ENCODE measurements at places on chromosomes 4 and X.

DNA sequence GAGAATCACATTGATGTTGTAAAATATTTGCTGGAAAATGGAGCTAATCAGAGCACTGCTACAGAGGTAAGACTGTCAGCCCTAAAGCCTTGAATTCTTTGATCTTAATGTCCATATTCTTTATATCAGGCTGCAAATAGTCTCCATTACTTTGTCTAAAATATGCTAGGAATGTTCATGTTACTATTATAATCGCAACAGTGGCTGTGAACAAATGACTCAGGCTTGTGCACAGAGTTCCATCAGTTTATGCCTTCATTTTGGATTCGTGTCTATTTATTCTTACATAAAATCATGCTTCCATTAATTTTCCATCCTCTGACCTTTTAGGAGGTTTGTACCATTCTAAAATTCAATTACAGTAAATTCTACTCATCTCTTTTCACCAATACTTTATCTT, 182.7 kb downstream of the ANK2 start:
- no peak for DNase-seq

DNA sequence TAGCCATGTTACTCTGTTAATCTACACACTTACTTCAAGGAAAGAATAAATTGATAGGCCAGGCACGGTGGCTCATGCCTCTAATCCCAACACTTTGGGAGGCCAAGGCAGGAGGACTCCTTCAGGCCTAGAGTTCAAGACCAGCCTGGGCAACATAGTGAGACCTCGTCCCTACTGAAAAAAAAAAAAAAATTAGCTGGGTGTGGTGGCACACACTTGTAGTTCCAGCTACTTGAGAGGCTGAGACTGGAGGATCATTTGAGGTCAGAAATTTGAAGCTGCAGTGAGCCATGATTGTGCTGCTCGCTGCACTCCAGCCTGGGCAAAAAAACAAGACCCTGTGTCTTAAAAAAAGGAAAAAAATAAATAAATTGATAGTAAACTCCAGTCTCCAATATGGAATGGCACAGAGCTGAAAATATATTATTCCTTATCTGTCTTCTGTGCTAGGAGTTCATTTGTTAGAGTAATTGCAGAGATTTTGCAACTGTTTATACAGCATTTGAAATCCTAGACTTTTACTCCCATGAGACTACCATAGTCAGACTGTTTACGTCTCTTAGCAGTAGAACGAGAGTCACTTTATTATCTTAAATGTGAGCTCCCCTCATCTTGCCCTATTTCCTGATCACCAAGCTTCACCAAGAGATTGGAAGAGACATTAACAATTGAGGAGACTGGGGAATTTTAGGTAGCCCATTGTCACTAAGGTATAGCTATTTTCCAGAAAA, 18.8 kb upstream of the TMEM131L start:
- no peak for DNase-seq

- DNase-seq = no peak
These were observed 191.0 kb upstream of the AFF2 start for GRCh38 chrX:148309413-148309812.

DNA sequence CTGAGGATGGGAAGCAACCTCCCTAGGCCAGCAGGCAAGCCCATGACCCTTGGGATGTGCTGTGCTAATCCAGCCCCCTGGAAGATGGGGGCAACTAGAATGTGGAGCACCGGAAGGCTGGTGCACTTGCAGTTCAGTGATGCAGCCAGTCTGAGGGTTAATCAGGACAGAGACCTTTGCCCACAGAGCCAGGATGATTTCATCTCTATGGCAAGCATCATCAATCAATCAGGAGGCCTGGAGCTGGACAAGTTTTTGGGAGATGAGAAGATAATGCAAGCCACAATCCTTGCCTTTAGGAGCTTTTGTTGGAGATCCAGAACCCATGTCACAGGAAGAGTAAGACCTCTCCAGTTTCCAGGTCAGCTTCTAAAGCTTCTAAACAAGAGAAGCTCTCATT, 15.4 kb upstream of the MSN start:
- DNase-seq = no peak

GRCh38 chr4:1616557-1616930, 67.6 kb downstream of the FAM53A start:
- DNase-seq = no peak

Data from stimulated activated CD8-positive, alpha-beta memory T cell treated with anti-CD3 and anti-CD28 coated beads, Interleukin-15, amount 100 ng/mL, for 48 hours (primary cell).